Activated T-helper 1 cell treated with Interleukin-2 at 50 U/mL for 16 hours (primary cell): ENCODE measurements at places on chromosomes 12 and 14.

- DNase-seq = no peak
Measured at GRCh38 chr14:99891266-99891665, 98.1 kb downstream of the EML1 start.

DNA sequence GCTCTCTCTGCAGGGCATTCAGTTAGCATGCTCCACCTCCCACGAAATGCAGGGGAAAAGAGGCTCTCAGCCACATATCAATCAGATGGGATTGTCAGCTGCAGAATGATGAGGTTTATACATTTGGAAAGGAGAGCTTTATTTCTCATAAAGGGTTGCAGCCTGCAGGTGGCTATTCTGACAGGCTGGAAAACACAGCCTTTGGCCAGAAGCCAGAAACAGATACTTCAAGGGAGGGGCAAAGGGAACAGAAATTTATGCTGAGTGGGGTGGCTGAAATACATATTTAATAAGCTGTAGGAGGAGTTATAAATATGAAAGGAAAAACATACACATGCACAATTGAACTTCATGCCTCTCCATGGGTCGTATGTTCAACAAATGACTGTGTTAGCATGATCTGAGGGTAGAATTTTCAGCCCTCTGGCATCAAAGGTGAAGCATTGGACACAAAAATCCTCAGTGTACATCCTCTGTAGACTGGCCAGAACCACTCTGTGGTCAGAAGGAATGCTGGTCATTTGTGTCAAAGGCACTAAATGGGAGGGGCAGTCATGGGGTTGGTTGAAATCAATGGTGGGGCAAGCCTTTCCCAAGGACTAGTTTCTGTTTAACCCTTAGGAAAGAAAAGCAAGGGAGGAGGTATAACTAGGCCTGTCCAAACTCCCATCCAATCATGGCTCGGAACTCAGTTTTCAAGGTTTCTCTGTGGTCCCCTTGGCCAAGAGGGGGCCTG, 62.4 kb downstream of the TMX1 start:
- DNase-seq = no peak

GRCh38 chr14:105376521-105377440, 21.6 kb upstream of the TEX22 start:
- DNase-seq = no peak

DNA sequence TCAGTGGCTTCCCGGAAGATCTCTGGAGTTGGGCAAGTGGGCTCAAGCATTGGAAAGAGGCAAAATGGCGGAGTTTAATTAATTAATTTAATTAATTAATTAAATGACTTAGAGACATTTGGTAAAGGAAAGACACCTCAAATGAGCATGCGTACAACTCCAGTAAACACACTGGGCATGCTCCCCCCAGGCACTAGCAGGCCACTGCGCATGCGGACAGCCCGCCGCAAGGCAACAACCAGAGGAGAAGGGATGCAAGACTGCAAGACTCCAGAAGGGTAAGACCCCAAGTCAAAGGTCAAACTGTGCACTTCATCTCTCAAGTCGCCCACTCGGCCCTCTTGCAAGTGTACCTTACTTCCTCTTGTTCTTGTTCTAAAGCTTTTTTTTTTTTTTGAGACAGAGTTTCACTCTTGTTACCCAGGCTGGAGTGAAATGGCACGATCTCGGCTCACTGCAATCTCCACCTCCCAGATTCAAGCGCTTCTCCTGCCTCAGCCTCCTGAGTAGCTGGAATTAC, 57.8 kb upstream of the PSMC1 start:
- no peak for DNase-seq

- no peak for DNase-seq
Measured at GRCh38 chr12:105562199-105562971, 231.9 kb downstream of the C12orf75 start.

DNA sequence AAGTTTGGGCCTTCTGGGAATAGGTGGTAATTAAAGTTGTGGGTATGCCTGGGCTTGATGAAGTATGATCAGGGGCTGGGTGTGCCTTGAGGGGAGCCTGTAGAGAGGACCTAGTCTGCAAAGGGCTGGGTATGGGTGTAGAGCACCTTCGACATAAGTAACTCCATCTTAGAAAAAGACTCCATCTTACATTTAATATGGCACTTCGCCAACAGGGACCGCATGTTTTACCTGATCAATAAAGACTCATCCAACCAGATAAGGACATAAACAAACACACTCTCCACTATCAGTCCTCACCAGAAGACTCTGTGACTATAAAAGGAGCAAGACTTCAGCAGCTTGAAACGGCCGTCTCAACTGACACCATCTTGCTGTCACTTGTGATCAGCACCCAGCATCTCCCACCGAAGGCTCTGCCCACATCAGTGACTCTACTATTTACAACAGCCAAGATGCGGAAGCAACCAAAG, 23.5 kb upstream of the GPR68 start:
- DNase-seq = no peak

GRCh38 chr14:72532686-72533454, 361.0 kb downstream of the DPF3 start:
- DNase-seq = no peak

DNA sequence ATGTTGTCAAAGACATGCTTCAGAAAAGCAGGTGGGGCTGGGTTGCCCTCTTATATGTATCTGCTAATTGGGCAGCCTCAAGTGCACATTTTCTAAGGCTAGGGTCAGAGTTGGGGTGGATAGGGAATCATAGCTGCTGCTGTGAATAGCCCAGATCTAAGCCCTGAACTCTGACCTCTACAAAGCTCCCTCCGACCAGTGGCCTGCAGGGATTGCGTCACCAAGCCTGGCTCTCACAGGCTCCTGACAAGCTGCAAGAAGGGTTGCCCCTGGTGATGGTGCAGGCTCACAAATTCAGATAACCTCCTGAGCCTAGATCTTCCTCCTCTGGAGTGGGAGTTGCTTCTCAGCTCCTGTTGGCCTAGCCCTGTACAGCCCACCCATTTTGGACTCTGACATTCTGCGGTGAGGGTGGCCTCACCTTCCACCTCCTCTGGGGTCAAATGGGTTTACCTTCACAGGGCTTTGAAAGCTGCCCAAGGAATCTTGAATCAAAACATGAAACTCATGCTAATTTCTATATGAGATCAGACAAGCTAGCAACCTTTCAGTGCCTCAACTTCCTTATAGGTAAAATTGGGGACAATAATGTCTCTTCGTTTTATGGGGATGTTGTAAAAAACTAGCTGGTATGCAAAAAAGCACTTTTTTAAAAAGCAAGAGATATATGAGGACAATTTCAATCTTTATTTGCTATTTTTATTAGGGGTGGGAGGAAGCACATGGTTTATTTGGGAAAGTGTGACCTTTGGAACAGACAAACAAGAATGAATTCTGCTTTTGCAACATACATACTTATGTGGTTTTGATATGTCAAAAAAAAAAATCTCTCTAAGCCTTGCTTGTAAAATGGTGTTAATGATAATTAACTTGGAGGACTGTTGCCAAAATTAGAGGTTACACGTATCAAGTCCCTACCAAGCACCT, 4.9 kb upstream of the SUSD6 start:
- DNase-seq = no peak

DNA sequence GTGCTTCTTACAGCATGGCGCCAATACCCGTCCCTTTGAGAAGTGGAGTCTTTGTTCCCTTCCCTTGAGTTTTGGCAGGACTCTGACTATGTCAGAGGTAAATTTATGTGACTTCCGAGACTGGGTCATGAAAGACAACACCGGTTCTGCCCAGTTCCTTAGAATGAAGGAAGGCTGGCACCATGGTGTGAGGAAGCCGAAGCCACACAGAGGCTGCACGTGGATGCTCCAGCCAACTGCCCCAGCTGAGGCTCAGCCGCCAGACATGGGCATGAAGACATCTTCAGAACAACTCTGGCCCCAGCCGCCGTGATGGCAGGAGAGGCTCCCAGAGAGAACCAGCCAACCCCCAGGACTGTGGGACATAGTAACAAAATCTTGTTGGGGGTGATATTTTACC, 111.2 kb downstream of the CALM1 start:
- no peak for DNase-seq

- DNase-seq = peak; percentile 17
Measured at GRCh38 chr12:12441843-12442461, 85.1 kb downstream of the BORCS5 start.

GRCh38 chr12:115574826-115575225, 702.7 kb downstream of the MED13L start:
- no peak for DNase-seq

GRCh38 chr12:40376533-40377267, 151.9 kb downstream of the LRRK2 start:
- no peak for DNase-seq

DNA sequence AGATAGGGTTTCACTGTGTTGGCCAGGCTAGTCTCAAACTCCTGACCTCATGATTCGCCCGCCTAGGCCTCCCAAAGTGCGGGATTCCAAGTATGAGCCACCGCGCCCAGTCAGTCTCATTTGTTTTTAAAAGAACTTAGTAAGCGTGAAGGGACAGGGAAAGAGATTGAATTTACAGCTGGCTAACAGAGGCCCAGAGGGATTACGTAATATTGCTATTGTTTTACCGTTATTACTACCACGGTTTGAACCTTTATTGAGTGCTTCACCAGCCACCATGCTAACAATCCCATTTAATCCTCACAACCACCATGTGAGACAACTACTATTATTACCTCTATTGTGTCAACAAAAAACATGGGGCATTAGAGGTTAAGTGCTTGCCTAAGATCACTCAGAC, 26.7 kb upstream of the BLTP3B start:
- no peak for DNase-seq

DNA sequence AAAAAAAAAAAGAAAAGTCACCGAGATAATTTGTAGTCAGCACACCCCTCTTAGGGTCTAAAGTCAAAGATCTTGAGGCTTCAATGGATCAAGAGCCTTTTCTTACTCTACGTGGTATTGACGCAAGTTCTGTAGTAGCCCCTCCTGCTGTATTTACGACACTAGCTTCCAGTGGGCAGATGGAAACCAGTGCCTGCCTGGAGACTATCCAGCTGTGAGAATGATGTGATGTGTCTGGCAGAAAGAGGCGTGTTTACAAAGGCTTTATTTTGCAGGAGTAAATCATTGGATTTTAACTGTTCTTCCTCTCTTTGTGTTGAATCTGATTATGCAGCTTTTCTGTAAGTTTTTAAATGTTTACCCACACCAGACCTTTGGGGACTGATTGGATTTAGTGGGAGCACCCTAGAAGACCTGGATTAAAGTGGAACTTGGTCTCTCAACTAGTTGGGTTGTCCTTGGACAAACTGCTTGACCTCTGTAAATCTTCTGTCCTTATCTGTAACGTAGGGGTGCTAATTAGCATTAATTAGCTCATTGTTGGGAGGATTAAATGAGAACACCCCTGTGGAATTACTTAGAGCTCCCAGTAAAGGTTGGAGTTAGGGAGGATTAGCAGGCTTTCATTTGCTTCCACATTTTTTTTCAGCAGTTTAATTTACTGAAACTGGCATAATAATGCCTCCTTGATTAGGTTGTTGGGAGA, 72.4 kb downstream of the RASSF3 start:
- no peak for DNase-seq

DNA sequence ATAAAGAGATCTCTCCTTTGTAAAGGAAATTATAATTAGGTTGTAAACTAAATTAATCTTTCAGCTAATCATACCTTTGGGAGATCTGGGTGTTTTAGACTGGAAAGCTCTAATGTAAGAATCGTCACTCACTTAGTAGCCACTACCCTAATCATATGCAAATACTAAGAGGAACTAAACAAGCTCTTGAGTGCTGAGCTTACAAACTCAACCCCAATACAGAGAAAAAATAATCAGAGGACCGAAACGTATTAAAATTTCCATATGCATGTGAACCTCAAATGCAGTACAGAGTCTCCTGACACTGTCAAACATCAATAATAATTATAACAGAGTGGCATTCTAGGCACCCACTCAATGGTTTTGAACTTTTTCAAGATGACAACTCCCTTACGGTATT, 235.3 kb upstream of the FOXN3 start:
- DNase-seq = no peak

DNA sequence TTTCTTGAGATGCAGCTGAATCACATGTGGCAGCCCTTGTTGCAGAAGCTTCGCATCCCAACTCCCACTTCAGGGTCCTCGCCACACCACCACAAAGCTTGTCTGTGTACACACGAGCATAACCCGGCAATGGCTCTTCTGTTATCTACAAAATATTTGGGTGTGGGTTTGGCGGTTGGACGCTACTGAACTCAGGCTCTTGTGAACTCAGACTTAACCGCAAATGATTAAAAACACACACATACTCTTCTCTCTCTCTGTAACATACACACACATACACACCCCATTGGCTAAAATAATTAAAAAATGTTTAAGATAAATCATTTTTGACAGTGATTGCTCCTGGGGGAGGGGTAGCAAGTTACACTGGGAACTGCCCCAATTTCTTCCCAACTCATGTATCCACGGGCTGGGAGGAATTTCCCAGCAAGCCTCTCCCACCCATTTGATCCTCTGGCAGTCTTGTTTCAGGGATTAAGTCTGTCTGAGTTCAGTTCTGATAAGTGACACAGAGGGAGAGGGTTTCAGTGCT, 63.7 kb upstream of the MANSC4 start:
- DNase-seq = no peak
